ENCODE measurements at places on chromosomes 6 and 20. TPM values are rescaled to one million over a fixed set of nuclear protein-coding genes. Genes with fewer than 3 reads are reported as not detected.

DNA sequence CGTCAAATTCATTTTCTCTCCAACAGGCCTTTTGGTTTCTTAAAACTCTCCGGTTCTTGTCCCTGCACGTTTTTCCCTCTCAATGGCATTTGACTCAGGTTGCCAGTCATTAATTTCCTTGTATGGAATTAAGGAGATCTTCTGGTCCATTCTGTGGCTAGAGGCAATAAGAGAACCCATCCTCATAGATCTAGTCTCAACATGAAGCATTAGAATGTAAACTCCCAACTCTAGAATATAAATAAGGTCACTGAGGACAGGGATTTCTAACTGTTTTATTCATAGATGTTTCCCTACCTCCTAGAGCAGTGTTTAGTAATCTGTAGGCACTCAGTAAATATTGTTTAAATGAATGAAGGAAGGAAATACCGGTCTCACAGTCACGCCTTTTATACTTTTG lies 185.2 kb upstream of the FLRT3 start:
- no peak for DNase-seq

DNA sequence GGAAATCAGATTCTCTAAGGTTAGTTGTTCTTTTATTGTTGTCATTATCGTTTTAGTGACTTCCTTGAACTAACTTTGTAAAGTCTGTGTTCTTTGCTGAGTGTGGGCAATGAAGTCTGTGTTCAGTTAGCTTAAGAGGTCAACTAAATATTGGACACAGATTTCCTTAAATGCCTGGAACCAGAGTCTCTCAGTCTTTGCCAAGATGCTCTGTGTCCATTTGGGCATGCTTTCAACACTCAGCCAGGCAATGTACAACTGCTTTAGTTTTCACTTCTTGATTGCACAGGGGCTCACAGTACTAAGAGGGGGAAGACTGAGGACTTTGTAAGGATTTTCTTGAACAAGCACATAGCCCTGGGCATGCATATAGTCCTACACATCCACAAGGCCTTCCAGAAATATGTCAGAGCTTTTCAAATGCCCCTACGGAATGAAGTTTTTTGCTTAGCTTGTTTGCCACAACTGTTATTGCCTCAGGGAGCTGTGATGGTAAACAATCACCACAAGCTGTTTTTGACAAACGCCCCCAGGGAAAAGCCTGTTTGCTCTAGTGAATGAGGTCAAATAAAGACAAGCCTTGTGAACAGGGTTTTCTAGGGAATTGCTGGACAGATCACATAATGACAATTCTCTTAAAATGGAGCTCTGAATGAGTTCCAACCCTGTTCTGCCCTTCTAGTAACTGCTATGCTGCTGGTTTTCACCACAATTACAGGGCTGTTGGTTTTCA lies 82.5 kb downstream of the B3GAT2 start:
- no peak for DNase-seq

GRCh38 chr20:7792150-7792869 lies 147.9 kb downstream of the HAO1 start:
- DNase-seq, result no peak

- no peak for DNase-seq
These were observed 62.8 kb upstream of the LRRC1 start for GRCh38 chr6:53731866-53732636.

GRCh38 chr6:43743682-43744381 lies 26.2 kb upstream of the VEGFA start:
- no peak for DNase-seq

- DNase-seq, result no peak
These were observed 1106.4 kb upstream of the CITED2 start for GRCh38 chr6:140480852-140481251.

The CRISP2 gene
- polyA plus RNA-seq, result 0.20 TPM

DNA sequence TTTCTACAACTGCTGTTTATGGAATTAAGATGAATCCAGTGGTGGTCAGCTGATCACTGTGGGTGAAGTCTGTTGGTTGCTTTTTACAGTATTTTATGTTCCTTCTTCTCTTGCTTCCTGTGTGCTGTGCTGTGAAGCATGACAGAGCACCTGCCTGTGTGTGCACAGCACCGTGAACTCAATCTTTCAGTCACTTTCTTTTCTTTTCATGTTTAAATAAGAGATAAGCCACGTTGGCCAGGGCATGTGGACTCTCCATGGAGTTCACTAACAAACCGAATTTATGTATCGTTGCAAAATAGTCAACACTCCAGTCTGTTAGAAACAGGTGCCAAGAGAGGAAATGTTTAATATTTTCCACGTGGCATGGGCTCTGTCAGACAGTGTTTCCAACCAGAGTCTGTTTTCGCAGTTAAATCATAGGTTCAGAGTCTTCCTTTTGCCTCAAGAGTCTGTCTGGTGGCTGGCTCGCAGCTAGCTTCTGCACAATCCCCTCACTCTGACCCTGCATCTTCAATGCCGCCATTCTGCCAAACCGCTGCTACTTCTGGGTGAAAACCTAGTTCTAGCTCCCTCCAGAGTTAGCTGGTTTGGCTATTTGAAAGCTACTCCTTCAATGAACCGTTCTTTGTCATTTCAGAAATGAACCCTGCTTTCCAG lies 73.2 kb downstream of the QRSL1 start:
- no peak for DNase-seq

GRCh38 chr20:24892931-24893330 lies 56.1 kb upstream of the CST7 start:
- no peak for DNase-seq

- DNase-seq, result no peak
These were observed 71.3 kb upstream of the STXBP5 start for GRCh38 chr6:147132889-147133288.

GRCh38 chr6:45917439-45917838 lies 98.2 kb downstream of the CLIC5 start:
- DNase-seq, result no peak

The CAGE1 gene
- polyA plus RNA-seq, result 0.38 TPM

GRCh38 chr6:63676412-63677114 lies 41.0 kb downstream of the PHF3 start:
- DNase-seq, result no peak

The IL17A gene
- not detected for polyA plus RNA-seq

The BMP6 gene
- polyA plus RNA-seq, result 6.8 TPM

The CLVS2 gene
- polyA plus RNA-seq, result 0.33 TPM

- no peak for DNase-seq
These were observed 5.0 kb downstream of the TCF21 start for GRCh38 chr6:133893946-133894345.

DNA sequence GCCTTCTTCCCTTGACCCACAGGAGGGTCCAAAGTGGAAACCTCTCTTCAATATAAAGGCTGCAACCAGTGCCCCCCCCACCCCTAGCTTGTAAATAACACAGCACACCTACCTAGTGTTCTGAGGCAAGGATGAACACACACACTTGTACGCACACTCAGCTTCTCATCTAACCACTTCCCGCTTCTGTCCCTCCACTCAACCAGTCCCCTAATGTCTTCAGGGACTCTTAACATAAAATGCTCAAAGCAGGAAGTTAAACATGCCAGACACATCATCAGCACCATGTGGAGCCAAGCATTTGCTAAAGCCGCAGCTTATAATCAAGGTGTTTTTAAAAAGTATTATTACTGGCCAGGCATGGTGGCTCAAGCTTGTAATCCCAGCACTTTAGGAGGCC lies 35.3 kb downstream of the FOXQ1 start:
- DNase-seq, result no peak

The SLC4A11 gene
- polyA plus RNA-seq, result 2.3 TPM

DNA sequence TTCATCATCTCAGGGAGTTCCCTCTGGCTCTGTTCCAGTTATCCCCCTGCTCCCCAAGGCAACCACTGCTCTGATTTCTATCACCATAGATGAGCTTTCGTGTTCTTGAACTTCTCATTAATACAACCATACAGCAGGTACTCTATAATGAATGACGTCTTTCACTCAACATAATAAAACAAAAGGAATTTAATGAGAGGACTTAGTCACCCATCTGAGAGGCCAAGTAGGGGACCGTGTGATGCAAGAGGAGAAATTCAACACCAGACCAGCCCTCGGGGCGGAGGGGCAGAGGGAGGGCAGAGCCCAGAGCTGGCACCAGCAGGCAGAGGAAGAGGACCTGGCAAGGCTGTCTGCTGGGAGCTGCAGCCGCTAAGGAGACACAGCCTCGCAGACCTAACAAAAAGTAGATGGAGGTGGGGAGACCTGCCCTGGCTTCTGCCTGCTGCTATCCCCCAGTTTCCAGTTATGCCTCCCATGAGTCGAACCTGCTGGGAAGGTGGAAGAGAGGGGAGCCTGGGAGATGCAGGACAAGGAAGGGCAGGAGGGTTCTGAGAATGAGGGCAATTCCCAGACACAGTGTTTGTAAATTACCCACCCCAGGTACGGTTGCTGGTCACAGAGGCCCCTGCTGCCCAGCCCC lies 13.8 kb downstream of the CCN5 start:
- DNase-seq, result peak; percentile 72

GRCh38 chr6:151379933-151380847 lies 11.2 kb downstream of the ZBTB2 start:
- DNase-seq, result no peak

The TUBB gene
- 1,353 TPM for polyA plus RNA-seq

DNA sequence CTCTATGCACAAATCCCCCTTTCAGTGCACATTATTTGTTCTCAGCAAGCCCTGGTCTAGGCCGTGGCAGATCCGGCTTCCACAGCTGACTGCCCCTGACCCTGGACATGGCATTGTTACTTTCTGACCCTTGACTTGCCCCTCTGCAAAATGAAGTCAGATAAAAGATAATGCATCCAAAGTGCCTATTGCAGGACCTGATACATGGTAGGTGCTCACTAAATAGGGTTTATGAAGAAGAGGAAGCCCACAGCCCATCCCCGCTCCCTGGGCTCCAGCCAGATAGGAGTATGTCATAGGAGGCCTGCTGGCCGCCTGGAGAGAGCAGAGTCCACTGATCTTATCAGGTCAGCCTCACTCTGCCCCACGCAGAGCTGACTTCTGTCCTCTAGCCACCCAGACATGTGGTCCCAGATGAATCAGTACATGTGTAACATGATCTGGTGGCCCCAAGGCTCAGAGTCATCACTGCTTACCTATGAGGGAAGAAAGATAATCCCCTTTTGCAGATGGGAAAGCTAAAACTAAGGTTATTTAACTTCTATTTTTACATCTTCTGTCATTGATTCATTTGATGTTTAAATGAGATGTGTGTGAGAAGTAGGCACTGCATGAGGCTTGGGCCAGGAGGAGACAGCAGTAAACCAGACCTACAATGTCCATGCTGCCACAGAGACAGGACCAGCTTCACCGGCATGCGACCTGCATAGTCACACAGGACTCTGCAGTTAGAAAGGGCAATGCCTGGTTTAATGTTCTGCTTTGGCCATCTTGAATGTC lies 20.4 kb downstream of the MAFB start:
- DNase-seq, result no peak

DNA sequence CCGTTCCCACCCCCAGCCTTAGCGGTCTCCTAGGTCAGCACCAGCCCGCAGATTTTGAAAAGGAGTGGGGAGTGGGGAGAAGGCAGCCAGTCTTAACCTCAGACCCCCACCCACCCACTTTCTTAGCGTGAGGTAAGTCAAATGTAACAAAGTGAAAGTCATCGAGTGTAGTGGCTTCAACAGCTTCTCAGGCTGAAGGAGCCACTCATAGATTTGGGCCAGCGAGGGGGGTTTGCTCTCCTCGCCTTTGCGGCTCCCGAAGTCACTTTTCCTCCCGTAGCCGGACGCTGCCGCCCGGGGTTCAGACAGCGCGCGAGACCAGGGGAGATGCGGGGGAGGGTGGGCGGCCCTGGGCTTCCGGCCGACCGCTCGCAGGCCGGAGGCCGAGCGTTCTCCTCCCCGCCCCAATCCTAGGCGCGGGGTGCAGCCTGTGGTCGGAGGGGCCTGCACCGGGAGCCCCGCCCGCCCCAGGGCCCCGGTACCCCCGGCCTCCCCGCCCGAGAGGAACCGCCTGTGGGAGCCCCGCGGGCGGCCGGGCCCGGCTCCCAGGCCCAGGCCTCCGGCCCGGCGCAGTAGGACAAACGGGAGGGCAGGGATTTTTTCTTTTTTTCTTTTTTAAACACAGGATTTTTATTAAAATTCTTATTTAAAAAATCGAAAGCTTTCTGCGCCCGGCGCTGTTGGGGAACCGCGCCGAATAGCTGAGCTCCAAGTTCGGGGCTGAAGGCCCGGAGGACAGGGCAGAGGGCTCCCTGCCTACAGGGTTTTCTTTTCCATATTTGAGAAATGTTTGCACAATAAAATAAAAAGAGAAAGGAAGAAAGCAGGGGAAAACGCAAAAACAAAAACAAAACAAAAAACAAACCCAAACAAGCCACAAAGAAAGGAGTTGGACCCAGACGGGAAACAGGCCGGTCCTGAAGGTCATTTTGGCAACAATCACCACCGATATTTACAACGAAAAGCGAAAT lies 3.2 kb downstream of the NKX2-2 start:
- no peak for DNase-seq

GRCh38 chr6:112683926-112684325 lies 336.8 kb downstream of the RFPL4B start:
- no peak for DNase-seq
